ENCODE measurements at places on chromosomes 2 and 18. TPM values are rescaled to one million over a fixed set of nuclear protein-coding genes. Genes with fewer than 3 reads are reported as not detected.

- DNase-seq: peak; percentile 74
Measured at GRCh38 chr18:62450546-62451410, 72.0 kb upstream of the ZCCHC2 start.

GRCh38 chr2:133993160-133993559, 260.7 kb upstream of the MGAT5 start:
- no peak for DNase-seq

- DNase-seq: no peak
Measured at GRCh38 chr2:223549215-223549614, 52.9 kb downstream of the SCG2 start.

GRCh38 chr18:79538635-79539034, 141.0 kb upstream of the CTDP1 start:
- no peak for DNase-seq

- DNase-seq: no peak
Measured at GRCh38 chr2:122329278-122329677, 573.8 kb downstream of the TSN start.

GRCh38 chr2:73266061-73266901, 18.0 kb downstream of the FBXO41 start:
- no peak for DNase-seq

Gene EGR4
- not detected for total RNA-seq

Gene HTR2B
- total RNA-seq: 0.32 TPM

Gene BUB1
- total RNA-seq: 0.80 TPM

Gene REL
- 4.3 TPM for total RNA-seq

DNA sequence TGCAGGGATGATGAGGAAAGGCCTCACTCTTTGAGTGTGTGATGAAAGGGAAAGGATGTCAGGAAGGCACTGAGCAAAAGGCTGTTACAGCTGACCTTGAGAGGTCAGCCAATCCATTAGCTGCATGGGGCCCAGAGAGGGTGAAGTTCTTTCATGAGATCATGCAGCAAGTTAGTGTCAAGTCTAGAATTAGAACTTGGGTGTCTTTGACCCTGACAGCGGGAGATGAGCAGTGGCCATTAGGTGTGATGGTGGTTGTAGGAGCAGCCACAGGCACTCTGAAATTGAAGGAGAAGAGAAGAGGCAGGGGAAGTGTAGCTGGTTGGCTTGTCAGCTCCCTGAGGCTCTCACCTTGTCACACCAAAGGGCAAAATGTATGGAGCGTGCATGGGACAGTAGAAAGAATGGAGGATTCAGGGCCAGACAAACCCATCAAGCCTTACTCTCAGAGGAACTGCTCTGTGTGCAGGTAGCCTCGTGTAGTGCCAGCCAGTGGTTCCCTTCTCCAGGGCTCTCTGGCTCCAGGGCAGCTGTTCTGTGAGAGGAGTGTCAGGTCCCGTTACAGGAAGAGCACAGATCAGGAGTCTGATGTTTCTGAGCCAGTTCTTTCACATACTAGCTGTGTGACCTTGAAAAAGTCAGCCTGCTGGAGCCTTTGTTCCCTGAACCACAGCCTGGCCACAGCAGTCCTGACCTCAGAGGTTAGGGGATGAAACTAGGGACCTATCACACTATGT, 35.9 kb downstream of the MAP4K4 start:
- DNase-seq: no peak

- DNase-seq: no peak
Measured at GRCh38 chr18:26545335-26546123, 2.8 kb downstream of the KCTD1 start.

- peak; percentile 25 for DNase-seq
Measured at GRCh38 chr2:196131384-196131937, 39.9 kb downstream of the STK17B start.

DNA sequence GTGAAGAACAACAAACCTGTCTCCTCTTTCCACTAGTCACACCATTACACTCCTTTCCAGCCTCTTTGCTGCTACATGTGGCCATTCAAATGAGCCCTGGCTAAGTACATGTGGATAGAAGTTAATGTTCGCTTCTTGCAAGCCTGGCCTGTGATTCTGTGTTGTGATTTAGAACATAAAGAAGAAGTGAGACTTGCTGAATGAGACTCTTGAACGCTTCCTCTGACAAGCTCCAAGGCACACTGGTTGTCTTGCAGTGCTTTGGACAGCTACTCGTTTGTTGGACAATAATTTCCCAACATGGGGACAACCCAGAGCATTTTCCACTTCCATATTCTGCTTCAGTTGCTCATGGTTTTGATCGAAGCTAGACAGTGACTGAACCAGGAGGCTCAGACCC, 57.3 kb downstream of the CCDC74A start:
- no peak for DNase-seq

GRCh38 chr2:218259099-218259961, 1.5 kb upstream of the GPBAR1 start:
- DNase-seq: peak; percentile 87

Gene GYPC
- total RNA-seq: 149 TPM

GRCh38 chr2:225328192-225328591, 71.3 kb upstream of the NYAP2 start:
- no peak for DNase-seq

Gene ADCY3
- total RNA-seq: 32.7 TPM

Gene EPB41L3
- total RNA-seq: 45.6 TPM

- DNase-seq: no peak
Measured at GRCh38 chr2:220434385-220434784, 807.0 kb downstream of the SLC4A3 start.

- no peak for DNase-seq
Measured at GRCh38 chr2:127627740-127628571, 18.0 kb upstream of the GPR17 start.

GRCh38 chr18:42780171-42780570, 335.3 kb downstream of the RIT2 start:
- no peak for DNase-seq

- DNase-seq: no peak
Measured at GRCh38 chr18:11997466-11997865, 16.2 kb downstream of the IMPA2 start.

All from heart left ventricle (tissue), 16 donors.